ENCODE measurements at places on chromosomes 11 and 22.

GRCh38 chr11:132604431-132604830, 927.9 kb downstream of the OPCML start:
- peak; percentile 50 for DNase-seq

- no peak for DNase-seq
Measured at GRCh38 chr11:131446590-131447275, 76.3 kb downstream of the NTM start.

DNA sequence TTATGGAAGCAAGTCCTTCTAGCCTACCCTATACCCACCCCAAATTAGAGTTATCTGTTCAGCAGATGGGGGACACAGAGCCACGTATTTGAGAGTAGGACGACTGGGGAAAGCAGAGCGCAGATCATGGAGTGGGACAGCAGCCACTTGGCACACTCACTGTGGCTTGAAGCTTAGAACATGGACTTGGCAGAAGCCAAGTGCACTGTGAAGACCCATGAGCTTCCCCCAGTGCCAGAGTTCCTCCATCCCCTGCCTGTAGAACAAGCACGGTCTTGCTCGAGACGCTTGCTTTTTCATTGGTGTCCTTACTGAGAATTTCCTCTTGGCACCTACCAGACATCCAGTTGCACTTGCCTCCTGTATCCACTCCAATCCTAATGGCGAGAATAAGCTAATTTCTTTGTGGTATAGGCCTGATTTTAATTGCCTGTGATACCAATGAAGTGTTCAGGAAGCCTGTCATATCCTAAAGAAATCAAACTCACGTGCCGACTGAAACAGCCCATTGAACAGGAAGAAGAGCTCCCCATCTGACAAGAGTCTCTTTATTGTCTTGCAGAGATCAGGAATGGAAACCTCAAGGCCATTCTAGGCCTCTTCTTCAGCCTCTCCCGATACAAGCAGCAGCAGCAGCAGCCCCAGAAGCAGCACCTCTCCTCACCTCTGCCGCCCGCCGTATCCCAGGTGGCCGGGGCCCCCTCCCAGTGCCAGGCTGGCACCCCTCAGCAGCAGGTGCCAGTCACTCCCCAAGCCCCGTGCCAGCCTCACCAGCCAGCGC, 166.9 kb downstream of the NAV2 start:
- DNase-seq: no peak

DNA sequence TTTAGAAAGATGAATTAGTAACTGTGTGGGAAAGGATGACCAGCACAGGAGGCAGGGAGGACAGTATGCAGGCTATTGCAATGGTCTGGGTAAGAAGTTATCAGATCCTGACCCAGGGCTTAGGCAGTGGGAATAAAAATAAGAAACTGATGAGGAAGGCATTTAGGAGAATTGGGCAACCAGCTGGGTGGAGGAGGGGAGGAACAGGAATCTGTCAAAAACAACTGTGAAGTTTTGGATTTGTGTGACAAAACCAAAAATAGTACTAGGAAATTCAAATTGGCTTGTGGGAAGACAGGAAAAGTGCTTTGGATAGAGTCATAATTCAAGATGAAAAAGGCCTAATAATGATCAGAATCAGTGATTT, 27.9 kb downstream of the MMP13 start:
- DNase-seq: no peak

Measured in HCEC 1CT (cell line).